GM04503 (cell line): ENCODE measurements at places on chromosomes 2 and 18.

GRCh38 chr2:164593959-164594358, 27.3 kb downstream of the GRB14 start:
- no peak for DNase-seq

DNA sequence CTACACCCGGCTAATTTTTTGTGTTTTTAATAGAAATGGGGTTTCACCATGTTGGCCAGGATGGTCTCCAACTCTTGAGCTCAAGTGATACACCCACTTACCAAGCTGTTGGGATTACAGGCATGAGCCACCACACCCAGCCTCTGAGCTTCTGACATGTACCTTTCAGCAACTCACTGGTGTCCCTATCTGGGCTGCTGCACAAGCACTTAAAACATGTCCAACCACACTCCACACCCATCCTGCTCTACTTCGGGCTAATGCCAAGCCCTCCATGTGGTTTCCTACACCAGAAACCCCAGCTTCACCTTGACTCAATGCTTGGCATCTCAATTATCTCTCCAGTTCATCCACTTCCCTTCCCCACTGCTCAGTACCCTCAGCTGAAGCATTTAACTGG, 22.4 kb upstream of the ARMC9 start:
- no peak for DNase-seq

DNA sequence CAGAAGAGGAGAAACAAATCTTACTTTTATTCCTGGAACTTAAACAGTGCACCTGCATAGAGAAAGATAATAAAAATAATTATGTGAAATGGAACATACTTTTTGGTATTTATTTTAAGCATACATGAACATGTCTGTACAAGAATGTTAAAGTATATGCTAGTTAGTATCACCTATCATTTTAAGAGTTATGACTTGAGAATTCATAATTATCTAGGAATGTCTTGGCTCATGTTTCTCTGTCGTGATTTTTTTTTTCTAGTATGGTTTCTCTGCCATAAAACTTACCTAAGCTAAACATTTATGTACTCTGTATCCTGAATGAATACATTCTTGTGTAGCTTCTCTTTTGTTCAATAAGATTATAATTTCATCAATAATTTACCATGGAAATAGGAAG, 4.2 kb downstream of the SERPINB7 start:
- DNase-seq: no peak

GRCh38 chr18:72456802-72457201, 87.3 kb downstream of the CBLN2 start:
- no peak for DNase-seq

GRCh38 chr2:130920415-130921163, 83.9 kb downstream of the ARHGEF4 start:
- DNase-seq: peak; percentile 10

DNA sequence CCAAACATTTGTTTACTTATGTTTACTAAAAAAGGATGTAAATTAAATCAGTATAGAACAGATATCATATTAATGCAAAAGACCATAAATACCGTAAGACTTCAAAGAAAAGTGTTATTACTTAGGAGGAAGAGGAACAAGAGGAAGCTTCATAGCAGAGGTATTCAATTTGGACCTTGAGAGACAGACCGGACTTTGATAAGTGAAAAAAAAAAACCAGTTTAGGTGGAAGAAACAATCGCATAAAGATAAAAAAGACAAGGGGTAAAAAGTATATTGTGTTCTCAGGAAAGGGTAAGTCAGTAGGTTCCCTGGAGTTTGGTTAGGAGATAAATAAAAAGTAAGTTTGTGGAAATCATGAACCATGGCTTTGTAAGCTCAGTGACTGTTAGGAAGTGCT, 17.6 kb downstream of the PELI1 start:
- DNase-seq: no peak

- peak; percentile 11 for DNase-seq
Measured at GRCh38 chr2:24342110-24342910, 18.0 kb downstream of the ITSN2 start.

DNA sequence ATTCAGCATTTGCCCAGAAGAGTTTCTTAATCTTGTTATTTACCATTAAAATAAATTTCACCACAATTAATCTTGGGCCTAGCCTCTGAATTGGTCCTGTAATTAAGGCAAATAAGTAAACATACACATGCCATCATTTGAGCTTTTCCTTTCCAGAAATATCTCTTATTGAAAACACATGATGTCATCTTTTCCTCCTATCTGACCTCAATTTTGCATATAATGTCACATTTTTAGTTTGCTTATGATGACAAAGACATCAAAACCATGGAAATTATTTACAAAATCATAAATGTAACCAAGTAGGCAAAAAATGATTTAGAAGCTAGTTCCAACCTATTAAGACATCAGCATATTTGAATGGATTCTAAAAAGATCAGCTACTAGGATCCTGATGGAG, 915.5 kb downstream of the ERBB4 start:
- no peak for DNase-seq

- no peak for DNase-seq
Measured at GRCh38 chr2:100281521-100282438, 40.5 kb downstream of the LONRF2 start.

GRCh38 chr2:7012141-7012764, 95.0 kb downstream of the RNF144A start:
- no peak for DNase-seq

- DNase-seq: no peak
Measured at GRCh38 chr2:71069376-71069775, 928 bp downstream of the NAGK start.

DNA sequence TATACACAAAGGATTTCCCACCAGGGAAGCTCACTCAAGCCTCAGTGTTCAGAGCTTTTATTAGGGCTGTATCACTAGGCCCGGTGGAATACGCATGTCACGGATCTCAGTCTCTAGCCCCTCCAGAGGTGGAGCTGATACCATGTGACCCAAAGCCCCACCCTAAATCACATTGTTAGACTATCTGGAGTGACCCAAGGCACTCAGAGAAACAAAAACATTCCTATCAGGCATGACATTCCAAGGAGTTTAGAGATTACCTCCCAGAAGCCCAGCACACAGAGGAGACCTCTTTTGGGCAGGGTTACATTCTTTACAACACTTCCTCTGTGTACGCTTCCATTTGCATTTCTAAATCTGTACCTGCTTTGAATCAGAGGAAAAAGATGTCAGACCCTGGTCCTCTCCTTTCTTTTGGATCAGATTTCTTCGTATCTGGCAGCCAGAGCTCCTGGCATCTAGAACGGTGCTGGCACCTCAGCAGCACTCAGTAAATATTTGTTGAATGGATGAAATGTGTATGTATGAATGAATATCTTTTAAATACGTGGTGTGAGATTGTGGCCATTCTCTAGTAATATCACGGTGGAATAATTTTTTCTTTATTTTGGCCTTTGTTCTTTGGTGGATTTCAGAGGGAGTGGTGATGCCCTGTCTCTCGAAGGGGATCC, 37.7 kb upstream of the SMAD2 start:
- DNase-seq: peak; percentile 5

DNA sequence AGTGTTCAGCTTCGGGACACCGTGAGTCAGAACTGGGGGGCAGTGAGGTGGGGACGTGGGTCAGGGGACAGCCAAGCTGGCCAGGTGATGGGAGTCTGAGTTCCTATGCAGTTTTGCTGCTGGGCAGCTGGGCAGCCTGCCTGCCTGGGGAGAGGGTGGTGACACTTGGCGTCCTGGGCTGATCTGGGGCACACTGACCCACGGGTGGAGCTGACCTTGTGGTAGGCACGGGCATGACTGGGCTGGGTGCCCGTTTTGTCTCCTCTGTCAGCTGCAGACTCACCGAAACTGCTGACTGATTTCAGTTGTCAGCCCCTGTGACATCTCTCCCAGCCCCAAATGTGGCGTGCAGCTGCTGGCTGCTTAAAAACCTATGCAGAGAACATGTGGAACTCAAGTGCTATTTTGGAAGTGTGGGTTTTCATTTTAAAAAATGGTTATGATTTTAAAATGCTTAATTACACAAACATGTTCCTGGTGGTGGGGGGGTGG, 32.6 kb upstream of the E2F6 start:
- no peak for DNase-seq

- DNase-seq: no peak
Measured at GRCh38 chr2:219514836-219515235, 554 bp downstream of the ASIC4 start.

DNA sequence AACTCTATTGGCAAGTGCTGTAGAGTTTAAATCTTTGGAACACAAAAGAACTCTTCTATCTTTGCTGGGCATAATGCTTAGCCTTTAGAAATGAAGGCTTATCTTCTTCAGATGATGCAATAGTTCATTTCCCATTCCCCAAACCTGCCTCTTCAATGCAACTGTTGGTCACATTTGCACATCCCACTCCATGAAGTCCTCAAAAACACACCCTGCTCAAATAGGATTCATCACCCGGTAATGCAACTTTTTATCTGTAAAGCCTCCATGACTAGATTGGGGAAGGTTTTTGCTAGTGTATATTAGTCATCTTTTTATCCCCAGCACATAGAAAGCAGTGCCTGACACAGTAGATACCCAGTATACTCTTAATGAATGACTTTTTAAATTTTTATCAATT, 376.4 kb downstream of the RBM43 start:
- no peak for DNase-seq

GRCh38 chr2:24914713-24915112, 5.3 kb downstream of the ADCY3 start:
- no peak for DNase-seq

DNA sequence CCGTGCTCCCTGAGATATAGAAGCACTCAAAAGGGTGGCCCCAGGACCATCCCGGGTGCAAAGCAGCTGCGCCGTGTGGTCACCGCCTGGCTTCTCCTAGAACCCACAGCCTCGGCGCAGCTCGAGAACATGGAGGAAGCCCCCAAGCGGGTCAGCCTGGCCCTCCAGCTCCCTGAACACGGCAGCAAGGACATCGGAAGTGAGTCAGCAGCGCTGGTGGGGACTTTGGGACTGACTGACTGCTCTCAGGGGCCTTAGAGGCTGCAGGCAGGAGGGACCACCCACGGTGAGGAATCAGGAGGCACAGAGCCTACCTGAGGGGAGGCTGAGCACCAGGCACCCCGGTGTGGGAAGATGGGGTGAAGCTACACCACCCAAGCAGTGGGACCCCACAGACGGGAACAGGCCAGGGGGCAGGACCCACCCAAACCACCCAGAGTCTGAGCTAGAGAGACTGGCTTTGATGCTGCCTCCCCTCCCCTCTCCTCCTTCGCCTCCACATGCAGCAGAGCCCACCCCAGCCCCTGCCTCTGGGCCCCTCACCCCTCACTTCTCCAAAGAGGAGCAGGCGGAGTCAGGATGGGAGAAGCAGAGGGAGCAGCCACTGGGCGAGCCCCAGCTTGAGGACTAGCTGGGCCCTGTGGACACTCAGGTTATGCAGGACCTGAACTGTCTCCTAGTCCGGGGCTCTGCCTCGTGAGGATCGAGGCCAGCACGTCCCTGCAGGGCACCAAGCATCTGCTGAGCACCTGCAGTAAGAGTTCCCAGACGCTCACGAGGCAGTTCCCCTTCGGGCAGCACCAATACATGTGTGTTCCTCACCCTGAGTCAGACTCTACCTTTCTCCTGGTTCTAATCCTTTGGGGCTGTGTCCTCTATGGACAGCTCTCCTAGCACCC, 28.7 kb downstream of the MTERF4 start:
- no peak for DNase-seq

- peak; percentile 27 for DNase-seq
Measured at GRCh38 chr2:226963528-226963927, 127.7 kb downstream of the RHBDD1 start.

- no peak for DNase-seq
Measured at GRCh38 chr18:29188760-29189159, 1011.8 kb upstream of the CDH2 start.

DNA sequence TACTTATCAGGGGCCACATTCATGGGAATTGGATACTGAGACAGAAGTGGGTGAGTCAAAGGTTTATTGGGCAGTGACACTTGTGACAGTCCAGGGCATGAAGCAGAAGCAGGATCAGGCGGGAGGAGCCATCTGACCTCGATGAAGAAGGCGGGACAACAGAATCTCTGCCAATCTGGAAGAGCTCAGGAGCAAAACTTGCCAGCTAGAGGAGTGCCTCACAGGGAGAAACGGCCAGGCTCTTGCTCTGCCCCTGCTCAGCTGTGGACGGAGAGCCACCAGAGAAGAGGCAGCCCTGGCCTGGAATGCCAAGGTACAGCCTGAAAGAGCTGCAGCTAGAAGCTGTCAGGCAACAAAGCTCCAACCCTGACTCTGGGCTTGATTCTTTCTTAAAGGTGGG, 16.9 kb downstream of the DAW1 start:
- no peak for DNase-seq

DNA sequence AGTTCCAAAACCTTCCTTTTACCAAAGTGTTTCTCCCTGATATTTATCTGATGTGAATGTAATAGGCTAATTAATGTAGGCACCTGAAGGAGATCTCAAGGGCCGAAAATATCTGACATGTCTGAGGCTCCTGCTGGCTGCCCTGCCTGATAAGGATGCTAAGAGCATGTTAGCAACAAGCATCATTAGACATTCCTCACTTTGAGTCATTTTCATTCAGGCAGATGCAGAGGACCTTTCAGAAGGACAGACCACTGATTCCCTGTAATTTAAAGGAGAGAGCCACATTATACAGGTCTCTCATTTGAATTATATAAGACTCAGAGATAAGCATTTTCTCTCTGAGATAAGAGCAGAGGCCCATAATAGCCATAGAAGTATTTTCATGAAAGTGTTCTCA, 222.4 kb upstream of the NCKAP5 start:
- DNase-seq: no peak

- no peak for DNase-seq
Measured at GRCh38 chr18:8277270-8277669, 332.0 kb upstream of the RAB12 start.

DNA sequence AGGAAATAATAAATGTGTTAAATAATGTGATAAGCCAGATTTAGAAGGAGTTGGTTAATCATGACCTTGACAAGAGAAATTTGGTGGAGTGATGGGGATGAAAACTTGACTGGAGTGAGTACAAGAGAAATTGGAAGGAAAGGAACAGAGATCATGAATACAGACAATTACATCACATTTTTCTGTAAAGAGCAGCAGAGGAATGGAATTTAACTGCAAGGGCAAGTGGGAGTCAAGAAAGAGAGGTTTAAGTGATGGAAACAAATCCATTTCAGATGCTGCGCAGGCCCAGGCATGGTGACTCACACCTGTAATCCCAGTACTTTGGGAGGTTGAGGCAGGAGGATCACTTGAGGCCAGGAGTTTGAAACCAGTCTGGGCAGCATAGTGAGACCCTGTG, 46.7 kb downstream of the ICA1L start:
- DNase-seq: no peak

DNA sequence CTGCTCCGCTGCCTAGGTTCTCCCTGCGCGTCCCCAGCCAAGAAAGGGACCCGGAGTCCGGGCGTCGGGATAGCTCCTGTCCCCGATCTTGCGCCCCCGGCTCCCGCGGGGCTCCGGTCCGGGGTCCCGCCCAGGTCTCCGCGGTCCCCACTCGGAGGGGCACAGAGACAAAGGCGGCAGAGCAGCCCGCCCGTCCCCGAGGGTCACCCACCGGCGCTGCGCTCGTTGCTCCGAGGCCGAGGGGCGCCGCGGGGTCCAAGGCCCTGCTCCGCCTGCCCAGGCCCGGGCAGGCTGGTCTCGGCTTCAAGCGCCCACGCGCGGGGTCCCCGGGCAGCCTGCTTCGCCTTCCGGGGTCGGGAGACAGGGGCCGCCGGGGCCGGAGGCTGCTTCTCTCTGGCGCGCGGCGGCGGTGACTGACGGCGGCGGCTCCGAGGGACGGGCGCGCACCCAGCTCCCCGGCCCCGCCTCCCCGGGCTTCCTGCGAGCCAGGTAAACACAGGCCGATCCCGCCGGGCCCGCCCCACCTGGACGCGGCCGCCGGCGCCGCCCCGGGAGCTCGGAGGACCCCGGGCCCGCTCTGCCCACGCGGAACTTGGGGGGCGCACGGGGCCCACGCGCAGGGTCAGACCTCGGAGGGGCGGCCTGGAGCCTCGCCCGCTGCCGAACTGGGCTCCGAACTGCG, at the start of gene MBP:
TSS of gene MBP (minus strand) at position 415 of the 682 bp plus-strand sequence. CDS start 27,522 bp downstream, outside the sequence.
- DNase-seq: no peak
